ENCODE measurements at places on chromosomes 5 and 9.

DNA sequence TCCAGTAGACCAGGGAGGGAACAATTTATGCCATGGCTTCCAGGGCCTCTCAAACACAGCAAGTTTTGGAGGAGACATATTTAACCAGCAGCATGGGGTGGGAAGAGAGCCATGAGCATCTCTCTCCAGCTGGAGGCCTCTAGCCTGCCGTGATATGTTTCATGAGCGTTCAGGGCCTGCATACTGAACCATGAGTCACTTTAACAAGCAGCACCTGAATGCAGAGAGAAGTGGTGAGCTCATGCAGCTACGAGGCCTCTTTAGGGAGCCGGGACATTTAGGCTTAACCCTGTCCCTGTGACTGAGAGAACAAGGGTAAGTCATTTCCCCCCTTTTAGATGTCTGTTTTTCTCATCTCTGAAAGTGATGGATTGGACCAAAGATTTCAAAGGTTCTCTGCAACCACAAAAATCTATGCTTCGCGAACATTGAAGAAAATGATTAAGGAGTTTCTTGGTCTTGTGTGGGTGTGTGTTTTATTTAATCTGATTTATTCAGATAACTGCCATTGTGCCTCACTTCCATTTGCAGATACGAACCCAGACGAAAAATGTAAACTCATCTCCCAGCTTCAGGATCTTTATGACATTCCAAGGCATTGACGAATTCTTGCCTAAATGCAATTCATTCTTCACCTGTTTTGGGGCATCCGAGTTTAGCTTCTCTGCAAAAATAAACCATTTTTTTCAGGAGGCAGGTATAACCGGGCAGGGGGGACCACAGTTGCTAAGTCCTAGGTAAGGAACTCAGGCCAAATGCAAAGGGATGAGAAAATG lies 157.0 kb downstream of the GABBR2 start:
- no peak for DNase-seq

DNA sequence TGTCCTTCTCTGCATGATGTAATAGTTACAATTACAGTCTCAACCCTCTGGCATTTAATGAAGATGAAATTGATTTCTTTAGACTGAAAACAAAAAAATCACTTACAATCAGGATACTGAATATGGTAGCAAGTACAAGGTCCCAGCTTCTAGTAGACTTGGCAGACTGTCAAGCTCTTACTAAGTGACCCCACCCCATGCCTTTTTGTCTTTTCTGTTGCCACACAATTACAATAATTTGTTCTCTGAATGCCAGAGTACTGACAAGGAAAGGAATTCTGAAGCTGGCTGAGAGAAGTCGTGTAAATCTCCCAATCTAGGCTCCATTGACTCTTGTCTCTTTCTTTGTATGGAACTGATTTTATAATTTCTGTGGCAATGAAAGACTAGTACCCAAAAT lies 154.2 kb downstream of the TMC1 start:
- DNase-seq, result no peak

GRCh38 chr5:117454716-117455212 lies 880.1 kb upstream of the SEMA6A start:
- DNase-seq, result peak; percentile 56

DNA sequence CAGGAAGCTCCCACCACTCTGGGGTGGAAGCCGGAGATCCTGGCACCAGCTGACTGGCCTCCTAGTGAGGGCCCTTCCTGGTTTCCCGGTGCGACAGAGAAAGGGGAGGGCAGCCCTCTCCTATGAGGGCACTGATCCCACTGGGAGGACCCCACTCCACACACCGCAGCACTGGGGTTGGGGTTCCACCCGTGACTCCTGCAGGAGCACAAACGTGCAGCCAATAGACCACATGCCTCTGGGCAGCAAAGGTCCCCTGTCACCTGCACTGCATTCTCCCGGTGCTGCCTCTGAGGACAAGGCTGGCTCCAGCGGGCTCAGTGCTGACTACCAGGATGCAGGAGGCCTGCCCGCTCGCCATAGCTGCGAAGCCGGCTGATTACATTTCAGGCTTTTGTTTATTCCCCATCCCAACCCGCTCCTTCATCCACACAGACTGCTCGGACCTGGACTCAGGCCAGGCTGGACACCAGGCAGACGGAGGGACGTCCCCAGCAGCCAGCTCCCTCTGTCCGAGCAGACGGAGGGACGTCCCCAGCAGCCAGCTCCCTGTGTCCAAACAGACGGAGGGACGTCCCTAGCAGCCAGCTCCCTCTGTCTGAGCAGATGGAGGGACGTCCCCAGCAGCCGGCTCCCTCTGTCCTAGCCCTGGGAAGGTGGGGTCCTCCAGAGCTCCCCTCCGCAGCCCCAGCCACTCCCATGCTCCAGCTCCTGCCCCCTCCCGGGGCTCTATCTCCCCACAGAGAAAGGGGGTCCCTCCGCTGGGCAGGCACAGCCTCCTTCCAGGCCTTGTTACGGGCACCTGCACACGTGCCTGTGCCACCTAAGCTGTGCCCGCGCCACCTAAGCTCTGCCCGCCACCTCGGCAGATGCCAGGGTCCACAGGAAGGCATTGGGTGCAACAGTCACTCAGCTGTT lies 8.8 kb upstream of the CEP72 start:
- no peak for DNase-seq

DNA sequence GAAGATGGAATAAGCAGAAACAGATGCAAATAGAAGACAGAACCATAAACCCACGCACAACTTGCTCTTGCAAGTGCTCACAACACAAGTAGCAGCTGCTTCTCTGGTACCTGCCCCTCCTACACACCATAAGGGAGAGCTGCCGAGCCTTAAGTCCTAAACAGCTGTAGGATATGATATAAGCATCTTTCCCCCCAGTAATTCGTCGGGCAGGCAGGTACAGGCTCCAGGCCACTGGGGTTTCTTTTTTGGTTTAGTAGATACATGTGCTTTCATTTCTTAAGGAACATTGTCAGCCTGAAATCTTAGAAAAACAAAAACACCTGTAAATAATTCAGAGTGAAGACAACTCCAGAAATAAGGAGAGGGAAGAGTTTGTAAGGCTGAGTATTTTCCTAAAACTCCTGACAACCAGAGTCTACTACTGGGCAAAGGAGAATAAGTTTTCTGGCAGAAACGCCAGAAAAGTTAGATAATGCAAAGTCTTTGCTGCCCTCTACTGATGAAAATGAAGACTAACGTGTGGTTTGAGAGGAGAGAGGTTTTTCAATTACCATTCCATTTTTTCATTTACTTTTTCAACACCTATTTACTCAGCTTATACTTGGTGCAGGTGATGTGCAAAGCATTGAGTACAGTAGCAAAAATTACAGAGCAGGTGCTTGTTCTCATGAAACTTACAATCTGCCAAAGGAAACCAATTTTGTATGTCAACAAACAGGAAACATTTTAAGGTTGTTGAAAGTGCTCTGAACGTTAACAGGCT lies 20.1 kb upstream of the TCERG1 start:
- DNase-seq, result peak; percentile 48

DNA sequence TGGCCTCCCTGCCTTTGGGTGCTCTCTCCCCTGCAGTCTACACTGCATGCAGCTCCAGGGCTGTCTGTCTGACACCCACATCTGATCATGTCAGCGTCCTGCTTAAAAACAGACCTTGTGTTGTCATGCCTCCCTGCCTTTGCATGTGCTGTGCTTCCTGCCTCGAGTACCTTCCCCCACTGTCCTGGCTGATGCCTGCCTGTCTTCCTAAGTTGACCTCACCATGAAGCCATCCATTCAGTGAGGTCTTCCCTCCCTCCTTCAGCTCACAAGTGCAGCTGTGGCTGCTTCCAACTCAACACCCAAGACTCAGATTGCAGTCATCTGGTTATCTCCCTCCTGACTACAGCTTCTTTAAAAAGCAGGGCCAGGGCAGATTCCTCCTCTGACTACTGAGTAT lies 5.5 kb downstream of the ANGPTL2 start:
- no peak for DNase-seq

DNA sequence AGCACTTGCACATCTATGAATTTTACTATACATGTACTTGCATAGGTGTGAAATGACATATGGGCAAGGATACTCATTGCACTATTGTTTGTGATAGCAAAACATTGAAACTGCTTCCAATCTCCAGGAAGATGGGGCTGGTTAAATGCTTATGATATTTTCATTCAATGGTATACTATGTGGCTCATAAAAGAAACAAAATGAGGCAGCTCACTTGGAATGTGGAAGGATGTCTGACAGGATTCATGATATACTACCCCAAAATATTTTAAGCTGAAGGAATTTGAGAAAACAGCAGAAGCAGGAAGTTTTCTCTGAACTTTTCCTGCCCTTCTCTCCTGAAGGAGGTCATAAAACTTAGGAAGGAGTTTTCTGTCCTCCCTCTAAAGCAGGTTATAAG lies 99.6 kb upstream of the CAST start:
- no peak for DNase-seq

- DNase-seq, result no peak
Observed at GRCh38 chr5:154871734-154872133, 13.3 kb downstream of the CNOT8 start.

GRCh38 chr5:29304545-29304944 lies 1888.9 kb upstream of the CDH6 start:
- DNase-seq, result no peak

- DNase-seq, result no peak
Observed at GRCh38 chr9:113894166-113894565, 18.1 kb downstream of the ZNF618 start.

DNA sequence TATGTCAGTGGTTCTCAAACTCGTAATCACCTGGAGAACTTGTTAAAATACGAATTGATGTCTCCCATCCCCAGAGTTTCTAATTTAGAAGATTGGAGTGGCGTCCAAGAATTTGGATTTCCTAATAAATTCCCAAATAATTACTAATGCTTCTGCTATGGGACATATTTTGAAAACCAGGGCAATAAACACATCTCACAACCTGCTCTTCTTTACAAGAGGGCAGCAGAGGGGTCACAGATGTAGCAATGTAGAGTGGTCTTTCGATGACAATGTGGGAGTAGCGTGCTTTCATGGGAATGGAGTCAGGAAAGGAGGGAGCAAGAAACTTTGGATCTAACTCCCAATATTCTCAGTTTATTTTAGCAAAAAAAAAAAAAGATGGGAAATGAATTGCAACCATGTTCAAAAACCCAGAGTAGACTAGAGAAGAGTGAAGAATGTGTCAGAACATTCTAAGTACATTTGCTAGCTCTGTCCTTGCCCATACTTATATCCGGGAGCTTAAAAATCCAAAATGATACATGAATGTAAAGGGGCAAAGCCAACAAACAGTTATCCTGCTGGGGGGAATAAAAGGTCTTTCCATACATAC lies 33.8 kb upstream of the ALDH1A1 start:
- DNase-seq, result no peak

DNA sequence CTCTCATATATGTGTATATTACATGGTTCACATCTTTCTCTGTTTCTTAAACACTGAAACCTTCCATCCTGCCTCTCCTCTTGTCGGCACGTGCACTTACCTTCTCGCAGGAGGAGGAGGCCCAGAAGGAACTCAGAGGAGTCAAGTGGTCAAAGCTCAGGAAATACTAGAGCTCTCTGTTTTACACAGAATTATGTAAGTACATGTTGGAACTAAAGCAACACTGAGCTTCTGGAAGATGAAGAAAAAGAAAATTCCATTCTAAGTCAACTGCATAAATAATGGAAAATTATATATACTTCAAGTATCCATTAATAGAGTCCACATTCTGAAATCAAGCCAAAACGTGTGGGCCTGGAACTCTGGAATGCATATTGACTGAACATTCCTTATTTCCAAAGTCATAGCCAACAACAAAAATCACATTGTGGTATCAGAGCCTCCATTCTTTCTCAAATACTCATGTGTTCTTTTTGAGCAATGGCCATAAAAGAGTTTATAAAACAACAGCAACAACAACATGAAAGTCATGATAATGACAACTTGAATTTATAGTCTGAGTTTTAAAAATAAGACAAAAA lies 121.5 kb upstream of the RAI14 start:
- DNase-seq, result no peak

DNA sequence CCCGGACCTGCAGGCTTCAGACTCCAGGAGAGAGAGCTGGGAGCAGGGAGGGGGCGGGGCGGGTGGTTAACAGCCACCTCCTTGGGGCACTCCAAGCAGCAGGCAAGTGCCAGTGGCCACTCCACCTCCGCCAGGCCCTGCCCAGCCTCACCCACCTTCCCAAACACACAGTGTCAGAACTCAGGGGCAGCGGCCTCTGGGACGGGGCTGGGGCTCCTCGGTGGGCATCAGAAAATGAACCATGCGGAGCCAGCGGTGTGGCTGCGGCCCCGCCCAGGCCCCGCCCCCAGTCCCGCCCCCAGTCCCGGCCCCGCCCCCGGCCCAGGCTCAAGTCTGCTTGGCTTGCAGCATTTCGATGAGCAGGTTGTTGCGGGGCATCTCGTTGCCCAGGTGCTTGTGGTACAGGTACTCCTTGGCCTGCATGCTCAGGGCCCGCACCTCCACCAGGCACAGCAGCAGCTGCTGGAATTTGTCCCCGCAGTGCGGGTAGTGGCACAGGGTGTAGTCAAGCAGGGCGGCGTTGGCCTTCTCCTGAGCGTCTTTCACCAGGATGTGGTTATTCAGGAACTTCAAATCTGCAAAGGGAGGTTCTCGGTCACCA lies 24.7 kb downstream of the NR5A1 start:
- no peak for DNase-seq

- no peak for DNase-seq
Observed at GRCh38 chr5:38167562-38167996, 90.8 kb upstream of the EGFLAM start.

- DNase-seq, result no peak
Observed at GRCh38 chr9:98964911-98965336, 21.2 kb downstream of the COL15A1 start.
